ENCODE measurements at places on chromosomes 12 and 14.

DNA sequence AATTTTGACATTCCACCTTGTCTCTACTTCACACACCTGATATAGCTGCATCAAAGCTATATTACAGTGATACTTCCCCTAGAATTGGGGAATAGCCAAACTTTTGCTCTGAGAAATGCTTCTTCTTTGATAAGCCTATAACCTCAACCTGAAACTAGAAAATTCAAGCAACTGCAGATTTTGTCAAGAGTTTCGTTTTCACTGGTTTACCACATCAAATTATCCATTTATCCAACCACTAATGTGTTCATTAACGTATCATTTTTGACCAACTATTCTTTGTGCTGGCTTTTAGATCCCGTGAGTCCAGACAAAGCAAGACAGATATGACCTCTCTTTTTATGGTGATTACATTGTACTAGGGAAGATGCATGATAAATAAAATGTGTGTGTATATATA lies 13.5 kb upstream of the TAS2R46 start:
- DNase-seq: no peak

DNA sequence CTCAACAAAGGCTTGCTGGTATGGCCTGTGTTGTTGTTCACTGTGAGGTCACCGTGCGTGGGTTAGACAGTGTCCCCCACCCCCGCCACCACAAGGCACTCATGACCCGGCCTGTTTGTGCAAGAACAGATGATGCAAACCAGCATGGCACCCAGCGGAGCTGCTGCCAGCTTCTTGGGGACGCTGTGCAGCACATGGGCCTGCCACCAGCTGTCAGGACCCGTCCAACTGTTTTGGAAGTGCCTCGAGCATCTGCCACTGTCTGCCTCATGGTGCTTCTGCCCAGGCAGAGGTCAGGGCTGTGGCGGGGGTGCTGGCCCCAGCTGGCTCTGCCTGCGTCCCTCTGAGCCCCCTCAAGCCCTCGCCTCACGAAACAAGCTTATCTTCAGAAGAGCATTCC lies 1.5 kb downstream of the ASB2 start:
- DNase-seq: no peak

DNA sequence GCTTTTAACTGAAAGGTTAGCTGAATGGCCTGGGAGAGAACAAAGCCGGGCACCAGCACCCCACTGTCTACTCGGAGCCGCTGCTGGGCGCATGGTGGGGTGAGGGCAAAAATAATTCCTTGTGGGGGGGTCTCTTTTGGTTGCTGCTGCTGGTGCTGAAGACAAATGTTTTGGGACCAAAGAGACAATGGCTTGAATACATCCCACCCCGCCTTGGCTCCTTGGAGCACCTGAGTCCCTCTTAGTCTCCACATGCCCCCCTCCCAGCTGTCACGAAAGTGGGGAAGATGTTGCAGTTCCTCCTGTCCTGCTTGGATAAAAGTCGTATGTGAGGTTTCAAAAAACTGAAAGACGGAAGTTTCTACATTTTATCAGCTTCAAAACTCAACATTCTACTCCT lies 85.0 kb downstream of the PIWIL1 start:
- no peak for DNase-seq

DNA sequence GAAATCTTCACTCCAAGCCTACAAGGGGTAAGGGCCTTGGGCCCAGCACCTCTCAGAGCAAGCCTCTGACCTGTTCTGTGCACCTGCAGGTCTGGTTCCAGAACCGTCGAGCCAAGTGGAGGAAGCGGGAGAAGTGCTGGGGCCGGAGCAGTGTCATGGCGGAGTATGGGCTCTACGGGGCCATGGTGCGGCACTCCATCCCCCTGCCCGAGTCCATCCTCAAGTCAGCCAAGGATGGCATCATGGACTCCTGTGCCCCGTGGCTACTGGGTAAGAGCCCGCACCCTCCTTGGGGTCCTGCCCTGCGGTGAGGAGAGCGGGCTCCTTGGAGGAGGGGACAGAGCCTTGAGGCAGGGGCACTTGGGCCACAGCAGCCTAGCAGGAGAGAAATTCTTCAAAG lies 20.3 kb downstream of the VSX2 start:
- no peak for DNase-seq

DNA sequence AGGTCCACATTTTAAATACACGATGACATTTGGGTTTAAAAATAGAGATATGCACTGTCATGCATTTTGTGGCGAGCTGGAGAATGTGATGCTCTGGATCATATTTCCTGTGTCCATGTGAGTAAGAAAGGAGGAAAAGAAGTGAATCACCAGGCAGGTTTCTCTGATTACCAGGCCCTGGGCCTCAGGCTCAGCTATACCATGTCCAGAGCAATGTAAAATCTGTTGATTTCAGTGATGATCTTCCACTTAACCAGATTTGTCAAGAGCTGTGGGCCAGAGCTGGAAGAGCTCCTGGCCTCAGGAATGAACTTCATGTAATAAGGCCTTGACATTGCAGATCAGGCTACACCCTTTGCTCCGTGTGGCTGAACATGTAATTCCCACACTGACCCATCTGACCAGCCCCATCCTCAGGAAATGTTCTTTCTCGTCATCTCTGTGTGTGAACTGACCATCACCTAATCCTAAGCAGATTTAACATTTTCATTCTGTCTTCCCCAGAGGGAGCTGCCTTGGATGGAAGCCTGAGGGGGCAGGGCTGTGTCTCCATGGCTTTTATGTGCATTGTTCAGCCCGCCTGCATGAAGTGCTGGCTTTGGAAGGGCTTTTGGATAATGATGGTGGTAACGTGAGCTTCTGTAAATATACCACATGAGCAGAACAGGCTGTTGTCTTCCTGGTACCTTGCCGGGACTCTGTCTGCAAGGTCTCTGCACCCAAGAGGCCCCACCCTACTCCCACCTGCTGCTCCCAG lies 54.5 kb downstream of the CRACR2A start:
- DNase-seq: peak; percentile 28

DNA sequence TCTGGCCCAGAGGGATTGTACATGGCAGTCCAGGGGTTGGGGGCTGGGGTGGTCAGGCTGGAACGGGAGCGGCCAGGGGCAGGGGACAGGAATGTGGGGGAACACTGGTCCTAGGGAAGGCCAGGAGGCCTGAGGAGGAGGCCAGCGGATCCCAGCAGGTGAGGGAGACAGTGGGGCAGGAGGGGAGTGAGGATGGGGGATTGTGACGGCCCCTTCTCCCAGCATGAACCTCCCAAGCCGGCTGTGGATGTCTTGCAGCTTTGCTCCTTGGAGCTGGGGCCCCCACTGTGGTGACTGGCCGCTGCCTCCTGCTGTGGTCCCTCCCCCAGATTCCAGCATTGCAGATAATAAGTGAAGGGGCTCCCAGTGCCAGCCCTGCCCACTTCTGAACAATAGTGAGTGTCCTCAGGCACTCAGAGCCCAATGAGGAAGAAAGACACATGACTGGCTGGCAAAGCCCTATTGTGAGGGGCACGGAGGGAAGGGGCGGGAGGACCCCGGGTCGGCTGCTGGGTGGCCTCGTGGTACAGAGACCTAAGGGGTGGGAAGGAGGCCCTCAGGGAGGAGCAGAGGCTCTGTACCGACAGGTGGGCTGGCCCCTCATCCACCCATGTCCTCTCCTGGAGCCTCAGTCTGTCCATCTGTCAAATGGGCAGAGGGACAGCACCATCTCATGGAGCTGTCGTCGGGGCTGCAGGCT lies 215.0 kb downstream of the KIF26A start:
- no peak for DNase-seq

GRCh38 chr12:92472201-92472600 lies 230.6 kb upstream of the PLEKHG7 start:
- no peak for DNase-seq

GRCh38 chr12:26841085-26841484 lies 8.1 kb upstream of the ITPR2 start:
- no peak for DNase-seq

GRCh38 chr14:41662780-41663472 lies 56.2 kb downstream of the LRFN5 start:
- DNase-seq: no peak

DNA sequence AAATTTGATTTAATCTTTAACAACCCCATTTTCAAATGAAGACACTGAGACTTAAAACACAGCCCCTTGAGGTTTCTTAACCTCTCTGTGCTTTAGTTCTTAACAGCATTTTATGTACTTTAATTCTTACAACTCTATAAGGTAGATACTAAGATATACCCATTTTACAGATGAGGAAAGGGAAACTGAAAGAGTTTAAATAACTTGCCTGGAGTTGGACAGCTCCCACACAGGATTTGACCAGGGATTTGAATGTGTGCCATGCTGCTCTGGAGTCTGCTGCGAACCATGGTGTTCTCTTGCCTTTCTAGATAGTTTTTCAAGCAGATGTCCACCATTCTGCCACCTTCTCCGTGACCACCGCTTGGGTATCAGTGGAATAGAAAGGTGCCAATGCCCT lies 28.2 kb downstream of the RNFT2 start:
- DNase-seq: no peak

GRCh38 chr12:100927826-100928225 lies 133.2 kb downstream of the ANO4 start:
- DNase-seq: no peak

DNA sequence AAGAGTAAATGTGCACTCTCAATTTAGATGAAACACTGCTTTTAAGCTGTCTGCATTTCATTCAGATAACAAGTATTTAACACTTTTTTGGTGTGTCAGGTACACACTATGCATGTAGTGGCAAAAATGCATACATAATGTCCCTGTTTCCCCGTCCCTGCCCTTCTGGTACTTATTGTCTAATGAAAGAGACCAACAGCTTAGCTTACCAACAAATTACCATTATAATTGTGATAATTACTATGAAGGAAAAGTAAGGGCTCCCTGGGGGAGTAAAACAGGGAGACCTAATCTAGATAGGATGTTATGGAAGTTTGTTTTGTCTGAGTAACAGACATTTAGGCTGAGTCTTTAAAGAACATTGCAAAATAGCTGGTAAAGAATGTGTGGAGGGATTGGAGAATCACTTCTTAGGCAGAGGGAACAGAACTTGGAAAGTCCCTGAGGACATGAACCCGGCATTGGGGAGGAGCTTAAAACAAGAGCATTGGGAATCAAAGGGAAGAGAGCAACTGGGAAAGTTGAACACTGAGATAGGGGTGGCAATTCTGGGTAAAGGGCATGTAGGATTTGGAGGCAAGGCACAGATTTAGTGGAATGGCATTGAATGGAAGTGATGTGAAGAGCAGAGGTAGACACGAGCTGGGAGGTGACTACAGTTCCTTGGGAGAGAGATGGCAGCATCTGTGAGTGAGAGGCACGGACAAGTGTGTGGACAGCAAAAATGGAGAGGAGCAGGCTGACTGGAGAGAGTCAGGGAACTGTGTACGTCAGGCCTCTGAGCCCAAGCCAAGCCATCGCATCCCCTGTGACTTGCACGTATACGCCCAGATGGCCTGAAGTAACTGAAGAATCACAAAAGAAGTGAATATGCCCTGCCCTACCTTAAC lies 181.6 kb downstream of the GRIP1 start:
- no peak for DNase-seq

DNA sequence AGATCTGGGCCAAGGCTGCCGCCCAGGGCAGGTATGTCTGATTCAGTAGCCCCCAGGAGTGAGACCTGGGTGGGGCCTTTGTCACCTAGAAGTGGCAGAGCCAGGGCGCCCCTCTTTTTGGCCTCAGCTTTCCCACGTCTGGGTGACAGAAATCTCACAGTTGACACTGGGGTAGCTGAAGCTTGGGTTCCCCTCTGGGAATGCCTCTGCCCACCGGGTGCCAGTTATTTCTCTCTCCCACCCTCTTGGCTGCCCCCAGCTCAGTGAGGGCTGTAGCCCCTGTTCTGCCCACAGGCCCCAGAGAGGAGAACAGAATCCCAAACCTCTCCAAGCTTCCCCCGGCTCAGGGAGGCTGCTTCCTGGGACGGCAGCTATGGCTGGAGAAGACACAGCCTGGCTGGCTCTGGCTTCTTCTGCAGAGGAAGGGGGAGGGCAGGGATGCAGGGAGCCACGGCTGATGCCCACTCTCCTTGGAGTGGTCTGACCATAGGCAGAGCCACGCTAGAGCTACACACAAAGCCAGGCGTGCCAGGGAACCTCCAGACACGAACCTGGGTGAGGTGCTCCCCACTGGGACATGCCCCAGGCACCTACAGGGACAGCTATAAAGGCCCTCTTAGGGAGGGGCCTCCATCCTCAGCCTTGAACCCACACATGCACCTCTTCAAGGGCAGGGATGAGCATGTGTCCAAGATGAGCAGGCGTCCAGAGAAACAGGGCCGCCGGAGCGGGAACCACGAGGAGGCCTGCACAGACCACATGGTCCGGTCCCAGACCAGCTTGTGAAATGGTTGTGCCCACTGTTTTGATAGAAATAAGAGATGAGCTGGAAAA lies 51.7 kb downstream of the BEGAIN start:
- no peak for DNase-seq

- no peak for DNase-seq
These were observed 527.2 kb downstream of the FLRT2 start for GRCh38 chr14:86057018-86057667.

- peak; percentile 16 for DNase-seq
These were observed 14.0 kb upstream of the RACGAP1 start for GRCh38 chr12:50039151-50039835.

Measured in GOT3 (cell line).